ENCODE measurements at places on chromosomes 4 and X.

GRCh38 chrX:37776283-37776986, 3.4 kb upstream of the CYBB start:
- DNase-seq, result no peak

DNA sequence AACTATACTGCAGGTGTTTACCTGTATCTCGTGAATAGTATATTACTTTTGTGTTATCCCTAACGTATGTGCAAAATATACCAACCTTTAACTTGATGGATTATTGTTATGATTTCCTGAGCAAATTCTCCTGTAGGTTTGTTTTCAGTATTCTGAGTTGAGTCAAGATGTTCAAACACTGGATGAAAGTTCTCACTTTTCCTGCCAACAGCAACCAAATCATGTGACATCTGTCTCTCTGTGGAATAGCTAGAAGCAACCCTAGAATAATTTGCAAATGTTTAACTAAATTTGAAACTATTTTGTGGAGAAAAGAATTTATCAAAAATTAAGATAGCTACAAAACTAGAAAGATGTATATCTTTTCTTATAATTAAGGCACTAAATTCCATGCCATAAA, 35.6 kb downstream of the BCLAF3 start:
- DNase-seq, result no peak

GRCh38 chr4:101857176-101857575, 66.6 kb downstream of the BANK1 start:
- DNase-seq, result no peak

- DNase-seq, result no peak
Measured at GRCh38 chr4:140893939-140894338, 137.8 kb upstream of the TBC1D9 start.

- no peak for DNase-seq
Measured at GRCh38 chr4:126757219-126757618, 875.5 kb upstream of the INTU start.

DNA sequence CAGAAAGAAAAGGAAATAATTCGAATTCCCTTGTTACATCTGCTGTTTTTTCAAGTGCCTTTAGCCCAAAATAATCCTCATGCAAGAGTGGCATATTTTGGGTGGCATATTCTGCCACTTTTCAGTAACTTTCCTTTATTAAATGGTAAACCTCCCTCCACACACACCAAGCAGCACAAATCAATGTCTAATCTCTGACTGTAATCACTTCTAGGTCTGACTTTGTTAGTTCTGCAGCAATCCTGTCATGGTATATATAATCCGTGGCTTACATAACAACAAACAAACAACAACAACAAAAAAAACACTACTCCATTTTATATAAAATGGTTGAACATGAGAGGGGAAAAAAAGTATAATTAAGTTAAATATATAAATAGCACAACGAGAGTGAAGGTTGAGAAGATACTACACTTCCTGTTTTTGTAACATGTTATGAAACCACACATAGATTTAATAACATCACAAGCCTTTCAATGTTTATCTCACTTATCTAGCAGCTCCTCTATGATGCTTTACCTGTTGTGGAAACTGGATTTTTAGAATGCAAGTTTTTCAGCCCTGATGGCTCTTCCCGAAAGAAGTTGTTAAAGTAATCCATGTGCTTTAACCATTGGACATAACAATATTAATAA, 715.4 kb downstream of the GRXCR1 start:
- no peak for DNase-seq

DNA sequence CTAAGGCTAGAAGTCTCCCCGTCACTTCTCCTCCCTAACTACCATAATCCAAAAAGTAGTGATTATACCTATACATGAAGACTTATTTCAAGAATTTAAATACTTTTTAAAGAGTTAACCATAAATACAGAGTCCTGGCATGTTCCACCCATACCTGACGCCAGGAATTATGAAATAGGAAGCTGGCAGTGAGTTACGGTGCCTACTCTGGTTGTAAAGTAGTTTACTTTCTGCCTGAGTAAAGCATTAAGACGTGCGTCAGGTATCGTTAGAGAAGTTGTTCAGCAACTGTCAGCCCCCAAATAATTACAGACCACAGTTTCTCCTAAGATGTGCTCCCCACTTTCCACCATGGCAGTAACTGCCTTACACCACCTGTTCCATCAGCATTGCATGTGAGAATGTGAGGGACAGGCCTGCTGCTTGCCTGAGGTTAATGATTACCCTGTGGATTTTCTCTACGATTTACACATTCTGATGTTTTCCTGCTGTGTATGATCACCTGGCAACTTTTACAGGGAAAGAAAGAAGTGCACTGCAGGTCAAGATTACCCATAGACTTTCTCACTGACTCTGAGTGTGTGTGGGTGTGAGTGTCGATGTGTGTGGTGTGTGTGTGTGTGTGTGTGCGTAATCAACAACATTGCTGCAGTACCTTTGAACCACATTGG, 92.3 kb upstream of the SLC7A11 start:
- no peak for DNase-seq

DNA sequence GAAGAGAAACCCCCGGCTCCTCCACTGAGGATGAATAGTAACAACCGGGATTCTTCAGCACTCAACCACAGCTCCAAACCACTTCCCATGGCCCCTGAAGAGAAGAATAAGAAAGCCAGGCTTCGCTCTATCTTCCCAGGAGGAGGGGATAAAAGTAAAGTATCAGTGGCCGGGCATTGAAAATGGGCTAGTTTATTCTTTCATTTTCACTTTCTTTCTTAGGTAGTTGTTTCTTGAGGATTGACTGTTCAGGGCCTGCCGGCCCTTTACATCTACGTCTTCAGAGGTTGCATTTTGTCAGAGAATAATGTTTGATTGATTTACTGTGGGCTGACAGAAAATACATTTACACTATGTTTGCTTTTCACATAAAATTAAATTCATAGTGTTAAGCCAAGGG, 27.1 kb downstream of the PAK3 start:
- no peak for DNase-seq

DNA sequence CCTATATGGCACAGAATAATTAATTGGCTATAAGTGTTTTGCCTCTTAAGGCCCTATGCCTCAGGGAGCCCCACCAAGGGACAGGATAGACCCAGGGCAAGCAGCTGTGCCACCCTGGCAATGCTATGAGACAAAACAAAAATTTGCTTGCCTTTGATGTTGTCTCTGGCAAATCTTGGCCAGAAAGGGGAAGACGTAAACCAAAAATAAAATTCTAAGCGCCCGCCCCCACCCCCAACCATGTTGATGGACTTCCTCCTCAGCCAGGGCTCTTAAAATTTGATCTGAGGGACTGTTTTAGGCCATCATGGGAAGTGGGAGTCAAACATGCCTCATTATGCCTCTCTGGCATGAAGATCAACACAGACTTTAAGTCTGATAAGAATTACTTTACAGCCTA, 130.5 kb upstream of the APOOL start:
- DNase-seq, result no peak

DNA sequence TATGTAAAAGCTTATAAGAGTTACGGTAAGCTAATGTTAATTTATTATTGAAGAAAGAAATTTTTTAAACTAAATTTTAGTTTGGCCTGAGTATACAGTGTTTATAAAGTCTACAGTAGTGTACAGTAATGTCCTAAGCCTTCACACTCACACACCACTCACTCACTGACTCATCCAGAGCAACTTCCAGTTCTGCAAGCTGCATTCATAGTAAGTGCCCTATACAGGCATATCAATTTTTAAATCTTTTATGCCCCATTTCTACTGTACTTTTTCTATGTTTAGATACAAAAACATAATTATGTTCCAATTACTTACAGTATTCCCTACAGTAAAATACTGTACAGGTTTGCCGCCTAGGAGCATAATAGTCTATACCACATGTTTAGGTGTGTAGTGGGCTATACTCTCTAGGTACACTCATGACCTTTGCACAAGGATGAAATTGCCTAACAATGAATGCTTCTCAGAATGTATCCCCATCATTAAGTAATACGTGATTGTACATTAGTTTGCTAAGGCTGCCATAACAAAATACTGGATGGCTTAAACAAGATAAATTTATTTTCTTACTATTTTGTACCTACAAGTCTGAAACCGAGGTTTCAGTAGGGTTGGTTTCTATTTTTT, 333.8 kb upstream of the PCDH7 start:
- DNase-seq, result no peak

GRCh38 chrX:52216541-52216940, 31.9 kb downstream of the MAGED4 start:
- no peak for DNase-seq

- no peak for DNase-seq
Measured at GRCh38 chr4:167114416-167114971, 119.8 kb downstream of the SPOCK3 start.

DNA sequence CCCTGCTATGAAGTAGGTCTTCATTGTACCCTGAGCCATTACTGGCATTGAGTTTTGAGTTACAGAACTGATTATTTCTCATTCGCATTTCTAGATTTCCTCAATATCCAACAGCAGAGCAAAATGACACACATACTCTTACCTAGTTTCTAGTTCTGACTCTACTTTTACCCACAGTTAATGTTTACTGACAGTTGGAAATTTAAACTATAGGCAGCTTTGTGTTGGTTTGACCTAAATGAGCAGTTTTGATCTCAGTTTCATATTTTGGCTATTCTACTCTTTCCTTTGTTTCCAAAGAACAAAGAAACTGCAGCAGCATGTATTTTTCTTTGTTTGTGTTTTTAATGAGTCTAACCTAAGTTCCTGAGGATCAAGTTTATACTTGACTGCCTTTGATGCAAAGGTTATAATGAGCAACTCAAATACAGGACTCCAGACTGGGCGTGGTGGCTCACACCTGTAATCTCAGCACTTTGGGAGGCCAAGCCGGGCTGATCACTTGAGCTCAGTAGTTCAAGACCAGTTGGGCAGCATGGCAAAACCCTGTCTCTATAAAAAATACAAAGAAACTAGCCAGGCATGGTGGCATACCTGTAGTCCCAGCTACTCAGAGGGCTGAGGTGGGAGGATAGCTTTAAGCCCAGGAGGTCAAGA, 30.4 kb downstream of the TXK start:
- no peak for DNase-seq

DNA sequence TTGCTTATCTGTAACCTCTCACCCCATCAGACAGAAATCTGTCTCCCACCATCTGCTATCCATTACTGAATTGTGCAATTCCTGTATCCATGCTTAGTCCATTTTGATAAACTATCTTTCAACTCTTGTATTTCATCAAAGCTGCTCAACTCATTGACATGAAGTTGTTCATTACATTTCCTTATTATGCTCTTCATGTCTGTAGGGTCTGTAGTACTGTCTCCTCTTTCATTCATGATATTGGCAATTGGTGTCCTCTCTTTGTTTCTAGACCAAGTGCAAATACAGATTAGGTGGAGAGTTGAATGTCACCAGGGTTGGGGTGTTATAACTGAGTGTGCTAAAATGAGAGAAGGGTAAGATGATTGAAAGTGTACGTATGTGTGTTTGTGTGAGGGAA, 69.2 kb upstream of the ADRA2C start:
- no peak for DNase-seq

GRCh38 chrX:68112321-68112720, 321.0 kb downstream of the OPHN1 start:
- no peak for DNase-seq

GRCh38 chrX:136754651-136755050, 26.1 kb downstream of the ARHGEF6 start:
- DNase-seq, result no peak

- DNase-seq, result no peak
Measured at GRCh38 chrX:105347373-105347772, 126.9 kb upstream of the TEX13A start.

- no peak for DNase-seq
Measured at GRCh38 chr4:142164767-142165500, 528.6 kb downstream of the IL15 start.

- no peak for DNase-seq
Measured at GRCh38 chr4:151729731-151730559, 30.9 kb downstream of the GATB start.

DNA sequence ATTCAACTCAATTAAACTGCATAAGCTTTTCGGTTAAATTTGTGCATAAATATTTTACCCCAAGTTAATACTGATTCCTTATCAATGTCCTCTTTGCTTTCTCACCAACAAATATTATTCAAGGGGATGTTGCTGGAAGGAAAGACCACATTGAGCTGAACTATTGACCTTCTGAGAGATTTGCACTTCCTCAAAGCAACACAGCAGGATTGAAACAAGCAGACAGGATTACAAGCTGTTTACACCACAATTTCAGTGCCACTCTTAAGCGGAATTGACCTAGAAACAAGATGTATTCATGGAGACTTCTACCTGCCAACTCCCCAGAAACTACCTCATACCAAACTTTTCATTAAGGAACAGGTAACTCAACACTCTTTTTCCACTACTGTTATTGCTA, 96.5 kb upstream of the DUSP21 start:
- no peak for DNase-seq

GRCh38 chr4:144342949-144343760, 202.6 kb upstream of the GYPA start:
- no peak for DNase-seq

DNA sequence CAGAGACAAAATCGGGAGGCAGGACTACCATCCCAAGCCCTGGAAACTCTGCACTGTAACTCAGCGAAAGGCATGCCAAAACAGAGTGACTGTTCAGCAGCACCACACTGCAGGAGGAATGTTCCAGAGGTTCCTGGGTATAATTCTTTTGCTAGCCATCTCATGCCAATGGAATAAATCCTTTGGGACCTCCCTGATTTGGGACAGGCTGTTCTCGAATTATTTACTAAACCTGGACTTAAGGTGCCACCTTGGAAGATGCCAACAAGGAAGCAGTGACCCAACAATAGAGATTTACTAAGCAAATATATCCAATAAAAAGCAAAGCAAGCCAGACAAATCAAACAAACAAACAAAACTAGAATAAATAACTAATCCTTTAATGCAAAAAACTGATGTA, 9.3 kb downstream of the AADAT start:
- DNase-seq, result no peak

DNA sequence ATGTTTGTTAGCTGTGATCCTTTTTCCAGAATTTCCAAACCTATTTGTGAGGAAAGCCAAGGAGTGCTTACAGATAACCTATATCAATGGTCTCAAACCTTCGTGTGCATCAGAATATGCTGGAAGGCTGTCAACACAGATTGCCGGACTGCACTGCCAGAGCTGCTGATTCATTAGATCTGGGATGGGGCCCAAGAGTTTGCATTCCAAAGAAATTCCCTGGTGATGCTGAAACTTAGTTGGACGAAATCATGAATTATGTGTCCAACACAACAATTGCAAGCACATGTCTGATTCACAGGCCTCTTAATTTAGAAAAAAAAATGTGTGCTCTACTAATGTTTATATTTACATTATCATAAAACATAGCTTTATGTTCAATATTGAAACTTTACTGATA, 544.0 kb upstream of the AMOT start:
- DNase-seq, result no peak

DNA sequence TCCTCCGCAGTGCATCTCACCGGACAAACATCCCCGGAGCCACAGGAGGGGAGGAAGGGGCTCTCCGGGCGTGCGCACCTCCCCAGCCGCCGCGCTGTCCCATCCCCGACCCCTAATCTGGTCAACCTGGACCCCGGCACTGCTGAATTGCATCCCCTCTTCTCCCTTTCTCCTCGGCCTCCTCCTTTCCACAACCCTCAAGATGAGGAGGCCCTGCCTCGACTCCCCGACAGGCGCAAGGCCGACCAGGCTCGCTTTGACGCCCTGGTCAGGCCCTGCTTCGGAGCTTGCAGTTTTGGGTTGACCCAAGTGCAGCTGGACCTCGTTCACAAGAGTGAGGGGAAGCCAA, 2.3 kb downstream of the PDGFRA start:
- no peak for DNase-seq

- no peak for DNase-seq
Measured at GRCh38 chrX:11193035-11193469, 81.9 kb downstream of the HCCS start.

- no peak for DNase-seq
Measured at GRCh38 chr4:105956569-105956968, 61.3 kb downstream of the NPNT start.

GRCh38 chr4:184356366-184356765, 118.0 kb downstream of the IRF2 start:
- DNase-seq, result no peak
